NCI-H510A (cell line): ENCODE measurements at places on chromosomes 7 and 10.

DNA sequence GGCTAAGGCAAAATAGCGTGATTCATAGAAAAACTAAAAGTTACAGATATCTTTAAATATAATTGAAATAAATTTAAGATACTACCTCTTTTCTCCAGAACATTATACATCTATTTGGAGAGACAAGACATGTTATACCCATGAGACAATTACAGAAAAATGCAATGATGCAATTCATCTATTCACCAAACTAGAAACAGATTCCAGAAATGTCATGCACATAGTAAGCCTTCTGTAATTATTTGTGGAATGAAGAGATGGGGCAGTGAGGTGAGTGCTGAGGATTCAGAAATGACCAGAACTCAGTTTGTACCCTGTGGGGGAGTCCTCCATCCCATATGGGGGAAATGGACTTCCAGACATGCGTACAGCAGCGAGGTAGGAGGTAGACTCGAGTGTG is 99.4 kb downstream of the MKX start:
- DNase-seq = no peak

DNA sequence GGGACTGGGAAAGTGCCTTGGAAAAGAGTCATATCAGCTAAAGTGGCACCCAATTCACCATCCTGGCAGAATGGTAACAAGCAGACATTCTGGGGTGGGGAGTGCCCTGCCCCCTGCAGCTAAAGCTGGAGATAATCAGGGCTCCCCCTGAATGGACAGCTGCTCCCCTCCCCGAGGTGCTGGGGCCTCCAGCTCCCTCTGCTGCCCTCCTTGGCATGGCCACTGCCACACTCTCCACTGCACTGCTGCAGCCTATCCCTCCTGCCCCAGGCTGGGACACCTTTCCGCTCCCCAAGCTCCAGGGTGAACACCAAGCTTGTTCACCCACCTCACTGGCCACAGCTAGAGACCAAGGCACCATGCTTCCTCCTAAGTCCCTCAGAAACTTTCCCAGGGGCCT is 9.8 kb upstream of the PARD3 start:
- DNase-seq = no peak

- peak; percentile 13 for DNase-seq
These were observed 5.3 kb upstream of the PRKRIP1 start for GRCh38 chr7:102390697-102391484.

DNA sequence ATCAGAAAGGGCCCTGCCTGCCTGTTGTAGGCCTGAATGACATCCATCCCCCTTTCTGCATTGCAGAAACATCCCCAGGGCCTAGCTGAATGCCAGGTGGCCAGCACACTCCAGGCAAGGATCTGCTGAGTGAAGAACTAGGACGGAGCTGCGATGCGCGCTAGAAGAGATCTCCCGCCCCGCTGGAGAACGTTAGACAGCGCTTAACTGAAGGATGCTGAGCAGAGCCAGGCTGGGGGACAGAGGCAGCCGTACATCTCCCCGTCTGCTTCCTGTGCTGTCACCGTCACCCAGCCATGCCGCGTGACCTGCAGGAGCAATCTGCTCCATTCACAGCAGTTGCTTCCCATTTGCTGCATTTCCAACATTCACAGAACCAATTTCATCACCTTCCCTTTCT is 73.3 kb downstream of the FAM53B start:
- no peak for DNase-seq

DNA sequence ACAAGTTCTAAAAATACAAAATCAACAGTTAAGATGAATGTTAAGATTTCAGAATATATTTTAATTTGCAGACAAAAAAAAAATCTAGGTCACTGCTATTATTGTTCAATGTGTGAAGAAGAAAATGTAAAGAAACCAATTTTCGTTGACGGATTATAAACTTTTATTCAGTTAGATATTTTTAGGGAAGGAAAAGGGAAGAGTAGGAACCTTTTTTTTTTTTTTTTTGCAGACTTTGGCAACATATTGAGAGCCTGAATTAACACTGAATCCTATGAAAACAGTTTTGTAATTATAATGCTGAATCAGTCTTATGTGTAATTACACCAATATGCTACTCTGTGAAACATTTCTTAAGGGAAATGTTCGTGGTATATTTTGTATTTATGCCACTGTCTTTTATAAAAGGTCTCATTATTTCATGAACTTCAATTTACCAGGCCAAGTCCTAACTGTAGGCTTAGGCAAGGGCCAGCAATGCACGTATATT is 106.3 kb downstream of the ST8SIA6 start:
- DNase-seq = no peak

GRCh38 chr10:113061054-113061430 is 111.0 kb downstream of the TCF7L2 start:
- no peak for DNase-seq

GRCh38 chr10:15877836-15878576 is 17.7 kb upstream of the MINDY3 start:
- DNase-seq = no peak
